ENCODE measurements at places on chromosomes 2 and 18.

- no peak for DNase-seq
Measured at GRCh38 chr18:23330423-23330822, 122.7 kb upstream of the RIOK3 start.

DNA sequence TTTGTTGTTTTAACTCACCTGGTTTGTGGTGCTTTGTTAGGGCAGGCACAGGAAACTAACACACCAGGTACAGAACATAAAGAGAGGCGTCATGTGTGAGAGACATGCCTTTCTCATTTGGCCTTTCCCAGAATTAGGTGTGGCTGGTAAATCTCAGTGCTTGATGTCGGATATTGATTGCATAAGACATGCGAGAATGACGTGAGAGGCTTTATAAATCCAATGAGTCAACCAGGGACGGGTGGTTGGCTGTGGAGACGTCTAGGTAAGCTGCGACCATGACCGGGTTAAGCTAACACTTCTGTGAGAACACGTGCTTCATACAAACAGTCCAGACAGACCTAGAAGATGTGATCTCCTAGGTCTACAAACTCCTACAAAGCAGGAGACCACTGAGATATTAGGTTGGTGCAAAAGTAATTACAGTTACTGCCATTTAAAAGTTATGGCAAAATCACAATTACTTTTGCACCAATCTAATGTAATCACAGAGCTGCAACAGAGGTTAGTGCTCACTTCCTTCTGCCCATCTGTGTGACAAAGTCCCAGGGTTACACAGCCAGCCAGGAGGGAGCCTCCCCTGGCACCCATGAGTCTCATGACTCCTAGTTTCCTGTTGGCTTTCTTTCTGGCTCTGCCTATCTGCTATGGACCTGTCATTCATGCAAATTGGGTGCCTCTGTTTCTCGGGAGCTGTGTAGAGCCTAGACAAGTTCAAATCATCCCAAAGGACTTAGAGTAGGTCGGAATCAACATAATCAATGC is 98.9 kb upstream of the ATP8B1 start:
- DNase-seq = no peak

DNA sequence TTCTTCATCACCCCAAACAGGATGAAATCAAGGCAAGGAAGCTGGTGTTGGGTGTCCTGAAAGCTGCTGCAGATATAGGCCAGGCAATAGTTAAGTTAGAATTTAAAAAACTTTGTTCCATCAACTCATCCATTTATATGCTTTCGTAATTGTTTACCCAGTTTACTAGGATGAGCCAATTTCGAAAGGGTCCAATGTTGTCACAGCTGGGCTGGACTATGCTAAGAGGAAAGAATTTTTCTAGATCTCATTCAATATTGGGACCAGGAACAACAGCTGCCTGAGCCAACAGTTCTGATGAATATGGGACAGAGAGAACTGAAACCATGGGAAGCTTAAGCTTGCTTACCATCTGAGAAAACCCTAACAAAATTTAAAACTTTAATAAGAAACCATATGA is 21.6 kb upstream of the SP3 start:
- DNase-seq = no peak

DNA sequence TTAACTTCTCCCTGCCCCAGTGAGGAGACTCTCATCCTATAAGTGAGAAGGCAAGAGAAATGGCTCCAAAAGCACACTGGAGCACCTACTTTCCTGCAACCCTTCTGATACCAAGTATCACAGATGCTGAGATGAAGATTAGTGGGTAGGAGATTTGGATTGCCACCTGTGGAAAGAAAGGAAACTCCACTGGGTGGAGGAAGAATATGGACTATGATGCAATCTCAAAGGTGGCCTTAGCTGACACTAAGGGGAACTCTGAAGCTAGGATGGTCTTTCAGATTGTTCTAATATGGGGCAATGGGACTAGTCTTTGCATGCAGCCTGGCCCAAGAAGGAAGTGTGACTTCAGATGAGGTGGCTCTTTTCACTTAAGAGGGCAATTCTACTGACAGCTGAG is 21.6 kb downstream of the PRKRA start:
- DNase-seq = no peak

- DNase-seq = no peak
Measured at GRCh38 chr2:232632904-232633412, 446 bp upstream of the EFHD1 start.

GRCh38 chr2:107414376-107414775 is 412.3 kb upstream of the RGPD4 start:
- DNase-seq = no peak

- no peak for DNase-seq
Measured at GRCh38 chr2:166960702-166961270, 72.5 kb downstream of the XIRP2 start.

DNA sequence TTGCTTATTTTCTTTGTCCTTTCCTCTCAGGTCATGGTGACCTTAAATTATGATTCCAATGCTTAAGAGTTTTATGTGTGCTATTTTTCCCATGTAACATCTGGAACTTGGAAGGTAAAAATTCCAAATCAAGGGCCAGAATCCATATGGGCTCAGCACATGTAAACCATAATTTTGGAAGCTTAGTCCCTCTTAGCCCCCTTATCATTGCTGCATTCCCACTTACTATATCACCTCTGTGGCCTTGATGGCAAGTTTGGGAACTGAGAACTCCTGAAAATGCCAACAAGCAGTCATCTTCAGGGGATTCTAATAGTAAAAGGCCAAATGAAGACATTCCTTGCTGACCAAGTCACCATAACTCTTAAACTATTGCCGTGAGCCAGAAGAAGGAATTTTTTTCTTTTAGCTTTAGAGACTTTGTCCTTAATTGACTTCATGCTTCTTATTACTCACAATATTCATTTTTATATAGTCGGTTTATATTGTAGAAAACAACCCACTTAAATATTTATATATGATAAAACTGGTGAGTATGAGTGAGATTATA is 251.4 kb downstream of the SLC8A1 start:
- no peak for DNase-seq

DNA sequence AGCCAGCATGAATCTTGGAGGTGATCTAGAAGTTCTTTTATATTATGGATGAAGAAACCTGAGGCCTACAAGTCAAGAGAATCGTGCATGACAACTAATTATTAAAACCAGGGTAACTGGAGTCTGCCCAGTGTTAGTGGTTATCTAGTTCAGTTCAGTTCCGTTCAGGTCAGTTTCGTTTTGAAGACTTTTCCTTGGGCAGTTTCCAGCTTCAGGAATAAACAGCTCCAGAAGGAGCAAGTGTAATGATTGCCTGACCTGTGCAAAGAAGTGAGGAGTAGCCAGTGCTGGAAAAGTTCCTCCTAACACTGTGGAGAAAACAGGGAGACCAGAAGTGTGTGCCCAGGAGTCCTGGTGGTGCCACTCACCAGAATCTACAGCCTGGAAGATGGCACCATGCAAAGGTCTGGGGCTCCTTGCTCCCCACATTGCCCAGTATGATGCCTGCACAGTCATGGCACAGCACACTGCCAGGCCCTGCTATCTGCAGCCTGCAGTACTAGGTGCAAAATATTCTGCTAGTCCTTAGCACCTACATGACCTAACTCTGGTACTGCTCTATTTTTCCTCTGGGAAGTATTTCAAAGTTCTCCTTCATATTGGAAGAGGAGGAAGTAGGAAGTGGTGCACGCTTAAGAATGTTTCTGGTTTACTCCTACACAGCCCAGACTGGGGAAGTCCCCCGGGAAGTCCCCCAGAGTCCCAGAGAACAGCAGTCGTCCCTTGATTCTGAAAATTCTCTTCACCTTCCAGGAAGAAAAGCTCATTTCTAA is 65.8 kb downstream of the SUMO1 start:
- peak; percentile 37 for DNase-seq

- DNase-seq = no peak
Measured at GRCh38 chr2:145769011-145769716, 1249.2 kb upstream of the ZEB2 start.

DNA sequence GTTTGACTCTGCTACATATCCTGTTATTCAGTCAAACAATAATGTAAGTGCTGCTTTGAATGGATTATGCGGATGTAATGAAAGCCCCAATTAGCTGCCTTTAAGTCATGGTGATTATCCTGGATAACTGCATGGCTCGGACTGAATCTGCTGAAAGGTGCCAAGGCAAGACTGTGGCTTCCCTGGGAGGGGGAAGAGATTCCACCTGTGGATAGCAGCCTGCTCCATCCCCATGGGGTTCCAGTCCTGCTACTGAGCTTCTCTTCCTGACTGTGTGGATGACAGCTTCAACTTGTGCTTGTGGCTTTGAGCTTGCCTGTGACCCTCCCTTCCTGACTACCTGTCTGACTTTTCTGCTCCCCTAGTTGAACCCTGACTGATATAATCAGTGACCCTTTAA is 540.0 kb upstream of the GYPC start:
- DNase-seq = no peak

GRCh38 chr2:33365264-33365970 is 111.0 kb upstream of the RASGRP3 start:
- DNase-seq = no peak

DNA sequence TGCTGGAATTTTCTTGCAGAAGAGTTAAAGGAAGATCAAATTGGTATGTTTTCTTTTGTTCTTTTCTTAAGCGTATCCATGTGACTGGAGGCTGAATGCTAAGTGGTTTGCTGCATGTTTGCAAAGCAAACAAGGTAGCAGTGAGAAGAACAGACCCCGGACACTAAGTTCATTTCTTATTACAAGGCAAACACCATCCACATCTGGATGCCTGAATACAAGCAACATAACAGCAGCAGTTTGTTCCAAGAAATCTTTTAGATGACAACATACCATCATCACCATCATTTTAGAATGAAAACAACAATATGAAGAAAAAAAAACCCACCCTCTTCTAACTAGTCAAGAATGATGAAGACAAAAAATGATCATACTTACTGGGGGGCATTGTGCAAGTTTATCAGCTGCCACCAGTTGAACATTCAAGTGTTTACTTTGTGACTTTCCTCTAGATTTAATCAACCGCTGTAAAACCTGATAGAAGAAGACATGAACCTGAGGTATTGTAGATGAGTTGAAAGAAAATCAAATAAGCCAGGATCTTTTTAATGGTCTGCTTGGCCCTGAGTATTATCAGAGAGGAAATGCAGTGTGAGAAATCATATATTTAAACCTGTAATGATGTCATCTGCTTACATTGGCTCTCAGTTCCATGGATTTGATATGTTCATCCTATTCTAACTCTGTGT is 25.0 kb upstream of the ARL5A start:
- DNase-seq = no peak

DNA sequence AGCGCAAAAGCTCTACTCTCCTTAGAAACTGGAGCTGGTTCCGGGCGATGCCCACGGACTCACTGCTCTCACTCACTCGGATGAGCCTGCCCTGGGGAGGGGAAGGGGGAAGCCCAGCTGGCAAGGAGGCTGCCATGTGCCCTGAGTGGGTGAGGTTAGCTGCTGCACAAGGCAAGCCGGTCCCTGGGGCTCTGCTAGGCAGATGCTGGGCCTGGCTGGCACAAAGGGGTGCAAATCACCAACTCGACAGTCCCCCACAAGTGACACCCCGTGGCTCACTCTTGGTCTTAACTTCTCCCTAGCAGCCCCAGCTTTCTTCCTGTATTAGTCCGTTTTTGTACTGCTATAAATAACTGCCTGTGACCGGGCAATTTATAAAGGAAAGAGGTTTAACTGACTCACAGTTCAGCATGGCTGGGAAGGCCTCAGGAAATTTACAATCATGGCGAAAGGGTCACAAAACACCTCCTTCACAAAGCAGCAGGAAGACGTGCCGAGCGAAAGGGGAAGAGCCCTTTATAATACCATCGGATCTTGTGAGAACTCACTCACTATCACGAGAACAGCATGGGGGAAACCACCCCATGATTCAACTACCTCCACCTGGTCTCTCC is 33.2 kb downstream of the ADCY3 start:
- no peak for DNase-seq

DNA sequence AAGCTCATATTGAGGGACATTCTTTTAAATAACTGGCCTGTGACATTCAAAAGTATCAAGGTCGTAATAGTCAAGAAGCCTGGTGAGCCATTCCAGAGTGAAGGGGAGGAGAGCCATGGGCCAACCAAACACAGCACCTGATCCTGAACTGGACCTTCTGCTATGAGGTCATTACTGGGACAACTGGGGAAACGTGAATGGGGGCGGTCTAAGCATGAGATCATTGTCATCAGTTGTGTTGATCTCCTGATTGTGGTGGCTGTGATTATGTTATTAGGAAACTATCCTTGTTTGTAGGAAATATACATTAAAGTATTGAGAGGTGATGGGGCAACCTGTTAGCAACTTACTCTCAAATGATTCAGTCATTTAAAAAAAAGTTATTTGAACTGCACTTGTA is 79.3 kb downstream of the FBXO15 start:
- DNase-seq = no peak

- no peak for DNase-seq
Measured at GRCh38 chr2:222108957-222109585, 189.7 kb downstream of the PAX3 start.

DNA sequence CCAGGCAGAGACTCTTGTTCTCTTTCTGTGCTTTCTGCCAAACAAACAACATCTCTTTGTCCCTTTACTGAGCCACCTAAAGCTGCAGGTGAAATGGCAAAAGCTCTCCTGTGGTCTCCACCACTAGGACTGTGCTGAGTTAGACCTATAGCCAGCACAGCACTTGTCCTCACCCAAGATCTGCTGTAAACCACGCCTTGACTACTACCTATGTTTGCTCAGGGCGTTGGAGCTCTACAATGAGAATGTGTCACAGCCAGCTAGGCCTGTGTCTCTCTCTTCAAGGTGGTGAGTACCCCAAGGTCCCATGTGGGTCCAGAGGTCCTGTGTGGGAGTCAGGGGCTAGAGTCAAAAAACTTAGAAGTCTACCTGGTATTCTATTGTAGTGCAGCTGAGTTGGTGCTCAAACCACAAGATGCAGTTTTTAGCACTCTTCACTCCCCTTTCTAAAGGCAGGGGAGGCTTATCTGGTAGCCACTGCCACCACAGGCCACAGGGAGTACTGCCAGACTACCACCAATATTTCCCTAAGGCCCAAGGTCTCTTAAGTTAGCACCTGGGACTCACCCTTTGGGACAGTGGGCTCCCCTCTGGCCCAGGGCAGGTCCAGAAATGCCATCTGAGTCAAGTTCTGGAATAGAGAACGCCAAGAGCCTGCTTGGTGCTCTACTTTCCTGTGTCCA is 96.8 kb upstream of the RPRM start:
- DNase-seq = no peak

DNA sequence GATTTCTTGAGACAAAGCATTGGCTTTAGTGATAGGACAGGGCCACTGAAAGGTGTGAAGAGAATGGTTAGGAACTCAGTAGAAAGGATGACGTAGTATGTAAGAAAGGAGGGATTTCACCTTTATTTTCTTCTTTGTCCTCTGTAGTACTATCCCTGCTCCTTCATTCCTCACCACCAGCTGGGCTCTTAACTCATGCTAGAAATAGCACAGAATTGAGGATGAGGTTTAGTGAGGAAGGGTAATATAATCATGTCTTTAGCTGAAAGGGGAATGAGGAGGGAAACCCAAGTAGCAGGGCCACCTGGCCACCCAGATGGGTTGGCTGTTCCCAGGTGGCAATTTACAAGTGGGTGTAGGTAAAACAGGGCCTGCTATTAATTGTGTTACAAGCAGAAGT is 15.2 kb downstream of the ACVR2A start:
- DNase-seq = no peak

DNA sequence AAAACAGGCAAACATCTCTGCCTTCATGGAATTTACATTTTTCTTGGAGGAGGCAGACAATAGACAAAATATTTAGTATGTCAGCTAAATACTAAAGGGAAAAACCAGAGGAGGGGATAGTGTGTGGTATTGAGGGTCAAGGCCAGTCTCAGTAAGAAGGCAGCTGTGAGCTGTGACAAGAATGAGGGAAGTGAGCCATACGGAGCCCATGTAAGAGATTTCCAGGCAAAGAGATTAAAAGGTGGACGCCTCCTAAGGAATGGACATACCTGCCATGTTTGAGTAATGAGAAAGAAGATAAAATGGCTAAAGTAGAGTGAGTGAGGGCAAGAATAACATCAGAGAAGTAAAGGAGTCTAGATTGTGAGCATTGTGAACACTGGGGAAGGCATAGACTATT is 2.2 kb upstream of the SCN2A start:
- no peak for DNase-seq

Data from stimulated activated CD4-positive, alpha-beta T cell treated with anti-CD3 and anti-CD28 coated beads, Interleukin-2, amount 100 ng/mL, for 48 hours (primary cell).